Fibroblast of lung (primary cell): ENCODE measurements at places on chromosomes 12 and 14. TPM values are rescaled to one million over a fixed set of nuclear protein-coding genes. Genes with fewer than 3 reads are reported as not detected.

Gene PLBD1
- 5.1 and 5.4 TPM in 2 replicates for total RNA-seq

Gene TAC3
- 0.17 TPM in 1 of 2 replicates, not detected in the other for total RNA-seq

Gene TAS2R42
- not detected in 2 replicates for total RNA-seq

Gene DIO2
- 0.77 and 3.3 TPM in 2 replicates for total RNA-seq

Gene OAS1
- total RNA-seq = 1.8 and 3.6 TPM in 2 replicates

Gene GAPDH
- 4,386 and 6,255 TPM in 2 replicates for total RNA-seq

Gene LYSET
- total RNA-seq = 8.5 and 11.6 TPM in 2 replicates

Gene PPM1H
- 0.51 and 3.1 TPM in 2 replicates for total RNA-seq

Gene LRRIQ1
- under 0.01 TPM in 2 replicates for total RNA-seq

Gene MAPK1IP1L
- 14.1 and 16.5 TPM in 2 replicates for total RNA-seq

Gene SOX5
- total RNA-seq = 16.4 and 32.0 TPM in 2 replicates

Gene DEPDC4
- total RNA-seq = 1.0 and 1.2 TPM in 2 replicates

Gene SMIM10L1
- total RNA-seq = 4.4 and 4.8 TPM in 2 replicates

Gene ANAPC5
- 99.9 and 113 TPM in 2 replicates for total RNA-seq

Gene TMEM119
- total RNA-seq = 132 and 358 TPM in 2 replicates

Gene OS9
- 170 and 260 TPM in 2 replicates for total RNA-seq

Gene GTF2A1
- 25.2 and 32.7 TPM in 2 replicates for total RNA-seq

Gene CBLN3
- total RNA-seq = 2.6 and 5.3 TPM in 2 replicates

Gene SLC41A2
- total RNA-seq = 20.8 and 22.8 TPM in 2 replicates

Gene LIN7A
- 9.5 and 22.8 TPM in 2 replicates for total RNA-seq

Gene KRT6C
- total RNA-seq = not detected in 2 replicates

Gene ESRRB
- total RNA-seq = not detected in 2 replicates

Gene NR4A1
- total RNA-seq = 2.1 and 3.8 TPM in 2 replicates
